Frontal cortex (tissue), 4 donors: ENCODE measurements at places on chromosomes 12 and 14.

GRCh38 chr12:93763746-93764147, 86.6 kb downstream of the CRADD start:
- no peak for DNase-seq

GRCh38 chr14:81480741-81481140, 52.9 kb downstream of the SEL1L start:
- DNase-seq = no peak

DNA sequence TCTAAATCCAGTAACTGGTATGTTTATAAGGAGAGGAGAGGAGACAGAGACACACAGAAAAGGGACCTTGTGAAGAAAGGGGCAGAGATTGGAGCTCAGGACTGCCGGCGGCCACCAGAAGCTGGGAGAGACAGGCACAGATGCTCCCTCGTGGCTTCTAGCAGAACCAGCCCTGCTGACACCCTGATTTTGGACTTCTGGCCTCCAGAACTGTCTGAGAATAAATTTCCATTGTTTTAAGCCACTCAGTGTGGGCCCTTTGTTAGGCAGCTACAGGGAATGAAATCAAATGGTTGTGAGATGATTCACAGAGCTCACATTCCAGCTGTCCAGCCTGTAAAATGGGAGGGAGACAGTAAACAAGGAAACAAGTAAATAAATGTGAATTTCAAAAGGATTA, 47.6 kb downstream of the TMEM132C start:
- DNase-seq = no peak

DNA sequence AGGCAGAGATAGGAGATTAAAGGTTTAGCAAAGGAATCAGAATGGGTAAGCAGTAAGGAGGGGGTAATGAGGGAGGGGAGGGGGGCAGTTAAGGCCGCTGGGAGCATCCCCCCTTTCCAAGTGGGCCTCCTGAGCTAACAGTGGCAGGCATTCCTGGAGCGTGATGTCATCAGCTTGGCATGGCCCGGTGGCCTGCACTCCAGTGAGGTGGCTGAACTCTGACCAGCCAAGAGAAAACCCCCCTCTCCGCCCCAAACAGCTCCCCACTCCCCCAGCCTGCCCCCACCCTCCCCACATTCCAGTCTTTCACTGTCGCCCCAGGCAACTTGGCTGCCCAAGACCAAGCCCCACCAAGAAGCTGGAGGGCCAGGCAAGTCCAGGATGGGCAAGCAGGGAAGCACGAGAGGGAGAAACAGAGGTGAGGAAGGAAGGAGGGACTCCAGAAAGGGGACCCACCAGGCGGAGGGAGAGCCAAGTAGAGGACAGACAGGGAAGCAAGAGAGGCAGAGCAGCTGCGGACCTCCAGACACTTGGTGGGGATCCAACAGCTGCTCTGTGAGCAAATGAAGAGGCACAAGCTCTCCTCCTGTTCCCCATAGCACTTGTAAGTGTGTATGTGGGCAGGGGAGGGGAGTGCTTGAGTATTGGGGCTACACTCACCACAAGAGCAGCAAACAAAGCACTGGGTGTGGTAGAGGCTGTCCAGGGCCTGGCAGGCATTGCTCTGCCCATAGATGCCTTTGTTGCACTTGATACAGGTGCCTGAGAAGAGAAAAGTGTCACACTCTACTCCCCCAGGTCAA, 4.5 kb downstream of the AJUBA start:
- no peak for DNase-seq

DNA sequence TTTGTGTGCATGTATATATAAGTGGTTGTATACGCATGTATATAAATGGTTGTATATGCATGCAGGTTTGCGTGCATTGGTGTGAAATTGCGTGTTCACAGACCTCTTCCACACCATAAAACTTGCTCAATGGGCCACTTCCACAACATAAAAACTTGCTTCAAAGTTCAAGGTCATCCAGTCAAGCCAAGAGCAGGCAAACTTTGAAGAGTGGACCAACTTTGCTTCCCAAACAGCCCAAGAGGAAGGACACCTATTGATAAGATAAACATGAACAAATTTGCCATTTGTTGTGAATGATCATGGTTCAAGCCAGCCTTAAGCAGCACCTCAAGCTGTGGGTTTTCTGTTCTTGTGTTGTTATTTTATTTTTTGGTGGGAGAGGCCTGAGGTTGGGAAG, 25.2 kb upstream of the PPP1CC start:
- no peak for DNase-seq

DNA sequence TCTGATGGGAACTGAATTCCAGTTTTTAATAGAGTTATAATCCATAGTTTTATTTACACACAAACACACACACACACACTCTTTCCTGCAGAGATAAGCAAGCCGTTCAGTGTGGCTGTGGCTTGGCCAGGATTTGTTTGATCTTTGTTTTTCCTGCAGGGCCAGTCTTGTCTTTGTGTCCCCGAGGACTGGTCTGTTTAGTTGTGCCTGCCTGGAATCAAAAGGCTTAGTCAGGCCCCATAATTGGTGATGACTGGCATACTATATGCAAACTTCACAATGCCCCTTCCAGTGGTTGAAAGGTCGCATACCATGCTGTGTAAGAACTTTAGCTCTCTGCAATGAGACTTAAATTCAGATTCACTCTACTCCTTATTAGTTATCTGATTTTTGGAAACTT, 26.0 kb downstream of the WBP11 start:
- no peak for DNase-seq

DNA sequence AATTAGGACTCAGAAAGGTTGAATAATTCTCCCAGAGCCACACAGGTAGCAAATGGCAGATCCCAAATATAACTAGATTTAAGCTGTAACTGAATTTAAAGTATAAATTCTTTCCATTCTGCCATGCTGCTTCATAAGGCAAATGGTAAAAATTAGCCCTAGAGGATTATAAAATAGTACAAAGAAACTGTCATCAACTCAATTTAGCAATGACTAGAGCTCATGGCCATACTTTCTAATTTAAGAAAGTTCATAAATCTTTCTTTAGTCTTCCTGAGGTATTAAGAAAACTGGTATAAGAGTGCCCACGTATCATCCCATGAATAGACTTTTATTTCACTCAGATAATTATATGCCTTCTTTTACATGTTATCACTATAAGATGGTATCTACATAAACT, 34.8 kb downstream of the MED13L start:
- DNase-seq = no peak

DNA sequence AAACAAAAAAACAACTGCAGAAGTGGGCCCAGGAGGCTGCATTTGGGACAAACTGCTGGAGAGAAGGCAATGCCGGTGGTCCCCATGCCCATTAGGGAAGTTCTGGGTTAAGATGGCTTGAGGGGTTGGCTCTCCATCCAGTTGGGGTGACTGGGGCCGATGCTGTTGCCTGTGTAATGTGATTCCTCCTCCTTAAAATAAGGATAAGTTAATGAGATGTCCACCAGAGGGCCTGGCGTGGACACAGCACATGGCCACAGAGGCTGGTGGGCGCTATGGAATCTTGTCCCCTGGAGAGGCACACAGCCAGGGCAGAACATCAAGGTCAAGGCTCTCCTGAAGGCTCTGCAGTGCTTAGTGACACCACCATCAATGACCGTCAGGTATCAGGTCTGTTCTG, 1.0 kb upstream of the TESC start:
- no peak for DNase-seq

DNA sequence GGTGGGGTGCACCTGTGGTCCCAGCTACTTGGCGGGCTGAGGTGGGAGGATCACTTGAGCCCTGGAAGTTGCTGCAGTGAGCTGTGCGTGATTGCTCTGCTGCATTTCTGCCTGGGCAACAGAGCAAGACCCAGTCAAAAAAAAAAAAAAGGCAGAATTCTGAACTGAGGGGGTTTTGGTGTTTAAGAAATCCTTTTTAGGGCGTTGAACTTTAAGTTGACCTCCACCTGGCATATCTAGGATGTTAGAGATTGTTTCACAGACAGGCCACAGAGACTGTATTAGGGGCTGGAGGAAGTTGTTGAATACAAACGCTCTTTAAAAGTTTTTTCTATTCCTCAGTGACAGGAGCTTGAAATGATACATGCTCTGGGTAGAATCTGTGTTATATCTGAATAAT, 60.5 kb downstream of the FBXW8 start:
- no peak for DNase-seq

DNA sequence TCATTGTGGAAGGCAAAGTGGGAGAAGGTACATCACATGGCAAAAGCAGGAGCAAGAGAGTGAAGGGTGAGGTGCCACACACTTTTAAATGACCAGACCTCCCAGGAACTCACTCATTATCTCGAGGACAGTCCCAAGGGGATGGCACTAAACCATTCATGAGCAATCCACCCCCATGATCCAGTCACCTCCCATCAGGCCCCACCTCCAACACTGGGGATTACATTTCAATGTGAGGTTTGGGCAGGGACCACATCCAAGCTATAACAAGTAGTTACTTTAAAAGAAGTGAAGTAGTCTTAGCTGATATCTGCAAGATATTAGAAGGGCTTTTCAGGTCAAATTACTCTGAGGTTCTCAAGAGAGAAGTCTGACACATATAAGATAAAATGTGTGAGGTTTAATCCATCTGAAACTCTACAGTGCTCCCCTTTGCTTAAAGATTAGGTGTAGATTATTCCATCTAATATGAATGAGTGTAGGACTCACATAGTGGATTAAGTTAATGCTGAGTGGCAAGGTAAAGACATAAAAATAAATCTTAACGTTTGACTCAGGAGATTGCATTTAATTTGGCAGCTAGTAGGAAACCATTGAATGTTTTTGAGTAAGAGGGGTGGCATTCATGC, 130.8 kb downstream of the TMX1 start:
- DNase-seq = no peak

- no peak for DNase-seq
Observed at GRCh38 chr12:79997096-79997791, 62.3 kb upstream of the PPP1R12A start.

DNA sequence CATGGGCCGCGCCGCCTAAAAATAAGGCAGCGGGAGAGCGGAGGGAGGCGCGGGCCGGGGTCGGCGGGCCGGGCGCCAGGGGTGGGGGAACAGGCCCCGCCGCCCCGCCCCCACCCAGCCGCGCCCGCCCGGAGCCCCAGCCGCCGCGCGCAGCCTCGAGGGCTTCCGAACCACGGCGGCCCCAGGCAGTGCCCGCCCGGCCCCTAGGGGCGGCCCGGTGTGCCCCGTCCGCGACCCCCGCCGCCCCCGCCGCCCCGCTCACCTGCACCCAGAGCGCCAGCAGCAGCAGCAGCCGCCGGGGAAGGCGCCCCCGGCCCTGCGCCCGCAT, 519 bp downstream of the JAG2 start:
- DNase-seq = no peak

DNA sequence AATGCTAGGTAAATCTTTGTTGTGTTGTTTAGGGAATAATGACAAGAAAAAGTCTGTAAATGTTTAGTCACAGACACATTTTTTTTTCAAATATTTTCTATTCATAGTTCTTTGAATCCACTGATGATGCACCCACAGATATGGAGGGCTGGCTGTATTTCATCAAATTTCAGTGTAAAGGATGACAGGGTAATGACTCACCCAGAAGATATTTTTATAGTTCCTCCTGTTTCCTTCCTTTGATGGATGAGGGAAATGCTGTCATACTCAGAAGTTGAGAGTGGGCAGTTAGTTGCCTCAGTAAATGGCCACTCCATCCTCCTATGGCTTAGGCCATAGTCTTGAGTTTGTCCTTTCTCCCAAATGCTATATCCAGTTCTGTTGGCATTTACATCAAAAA, 76.9 kb upstream of the REP15 start:
- no peak for DNase-seq

DNA sequence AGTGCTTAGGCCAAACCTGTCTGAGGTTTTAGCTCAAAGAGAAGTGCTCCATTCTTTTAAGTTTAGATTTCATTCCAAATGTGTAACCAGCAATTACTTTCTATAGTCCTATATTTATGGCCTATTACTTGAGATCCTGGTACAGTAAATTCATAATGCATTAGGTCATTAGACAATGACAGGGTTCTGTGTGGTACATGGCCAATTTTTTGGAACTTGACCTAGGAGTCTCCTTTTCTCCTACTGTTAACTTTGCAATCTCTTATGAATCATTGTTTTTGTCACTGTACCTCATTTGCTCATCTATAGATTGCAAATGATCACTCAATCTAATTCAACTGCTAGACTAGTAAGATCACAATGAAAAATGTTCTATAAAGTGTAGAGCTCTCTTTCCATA, 136.7 kb downstream of the PDE3A start:
- DNase-seq = no peak

DNA sequence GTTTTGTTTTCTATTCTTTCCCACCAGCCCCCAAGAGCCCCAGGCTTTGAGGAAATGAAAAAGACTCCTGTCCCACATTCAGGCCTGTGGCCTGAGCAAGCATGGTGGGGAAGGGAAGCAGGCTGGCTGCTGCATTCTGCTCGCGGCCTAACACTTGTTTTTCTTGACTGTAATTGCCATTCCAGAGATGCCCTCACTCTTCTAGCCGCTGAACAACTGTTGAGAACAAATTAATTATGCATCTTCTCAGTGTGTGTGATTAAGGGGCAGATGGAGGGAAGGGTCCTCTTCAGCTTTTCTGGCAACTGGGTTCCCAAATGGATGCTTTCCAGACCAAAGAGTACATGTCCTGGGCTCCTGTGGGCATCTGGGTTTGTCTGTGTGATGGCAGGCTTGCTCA, 43.3 kb downstream of the ADCK1 start:
- no peak for DNase-seq

DNA sequence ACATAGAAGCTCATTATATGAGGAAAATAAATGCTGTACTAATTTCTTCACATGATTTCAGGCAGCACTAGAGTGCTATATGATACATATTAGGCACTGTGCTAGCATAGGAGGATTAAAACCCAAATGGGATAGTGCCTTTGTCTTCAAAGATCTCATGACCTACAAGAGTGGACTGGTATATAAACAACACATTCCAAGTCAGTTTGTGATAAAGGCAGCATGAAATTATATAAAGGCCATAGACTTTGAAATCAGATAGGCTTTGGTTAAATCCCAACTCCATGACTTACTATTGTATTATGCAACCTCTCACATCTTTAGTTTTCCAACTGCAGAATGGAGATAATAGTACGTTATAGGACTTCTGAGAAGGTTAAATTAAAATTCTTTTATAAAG, 179.7 kb downstream of the RAD51B start:
- no peak for DNase-seq

GRCh38 chr14:95320078-95320895, 579 bp upstream of the CLMN start:
- peak; percentile 51 for DNase-seq
